ENCODE measurements at places on chromosomes 4 and X.

DNA sequence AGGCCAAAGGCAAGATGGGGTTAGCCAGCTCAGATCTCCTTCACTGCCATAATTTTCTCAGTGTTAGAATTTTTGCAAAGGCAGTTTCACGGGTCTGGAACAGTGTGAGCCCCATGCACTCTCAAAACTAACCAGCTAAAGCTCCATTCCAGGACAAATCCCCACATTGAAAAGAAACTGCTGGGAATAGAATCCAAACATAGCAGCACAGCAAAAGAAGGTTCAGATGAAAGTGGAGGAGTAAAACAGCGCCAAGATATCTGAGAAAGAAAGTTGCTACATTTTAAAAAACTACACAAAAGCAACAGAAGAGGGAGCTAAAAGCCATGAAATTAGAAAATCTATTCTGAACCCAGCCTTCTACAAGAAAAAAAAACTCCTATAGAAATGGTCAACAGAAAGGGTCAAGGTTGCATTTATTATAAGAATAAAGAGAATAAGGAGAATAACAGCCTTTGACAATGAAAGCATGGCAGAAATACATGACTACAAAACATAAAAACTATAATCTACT is 39.6 kb upstream of the SLC7A3 start:
- no peak for DNase-seq

- DNase-seq = no peak
Measured at GRCh38 chr4:77734928-77735327, 84.2 kb downstream of the CNOT6L start.

- no peak for DNase-seq
Measured at GRCh38 chrX:20521222-20521621, 254.5 kb upstream of the RPS6KA3 start.

- peak; percentile 32 for DNase-seq
Measured at GRCh38 chr4:140243278-140243753, 89.3 kb upstream of the MAML3 start.

DNA sequence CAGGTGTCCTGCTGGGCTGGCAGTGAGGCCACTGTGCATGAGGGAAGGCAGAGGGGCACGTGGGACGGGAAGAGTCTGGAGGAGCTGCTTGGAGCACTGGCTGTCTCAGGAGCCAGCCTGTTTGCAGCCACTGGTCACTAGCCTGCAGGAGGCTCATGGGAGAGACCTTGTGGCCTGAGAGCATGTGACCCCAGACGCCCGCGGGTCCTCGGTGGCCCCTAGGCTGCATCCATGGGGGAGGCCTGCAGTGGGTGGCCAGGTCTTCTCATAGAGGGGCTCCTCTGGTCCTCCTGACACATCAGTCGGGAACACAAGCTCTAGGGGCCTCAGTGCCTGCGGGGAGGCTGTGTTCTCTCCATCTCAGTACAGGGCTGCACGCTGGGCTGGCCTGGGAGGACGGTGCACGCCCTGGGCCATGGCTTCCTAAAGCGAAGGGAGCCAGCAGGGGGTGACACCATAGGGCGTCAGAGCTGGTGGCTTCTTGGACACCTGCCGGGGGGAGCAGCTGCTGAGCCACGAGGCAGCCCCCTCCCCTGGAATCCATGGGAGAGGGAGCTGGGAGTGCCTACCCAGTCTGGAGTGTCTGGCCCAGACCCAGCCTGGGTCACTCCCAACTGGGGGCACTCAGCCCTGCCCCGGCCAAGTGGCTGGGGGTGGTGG is 12.3 kb downstream of the NAT8L start:
- no peak for DNase-seq

- no peak for DNase-seq
Measured at GRCh38 chr4:184953971-184954370, 64.3 kb upstream of the HELT start.

GRCh38 chr4:155593793-155594192 is 72.9 kb upstream of the GUCY1A1 start:
- no peak for DNase-seq

GRCh38 chr4:2637956-2638552 is 101.6 kb downstream of the FAM193A start:
- DNase-seq = no peak

- no peak for DNase-seq
Measured at GRCh38 chr4:93495346-93495745, 333.2 kb upstream of the ATOH1 start.

GRCh38 chr4:20591571-20591970 is 108.7 kb upstream of the PACRGL start:
- DNase-seq = no peak

- no peak for DNase-seq
Measured at GRCh38 chrX:30308263-30309138, 689 bp downstream of the NR0B1 start.

GRCh38 chrX:11431786-11432185 is 138.6 kb downstream of the AMELX start:
- no peak for DNase-seq

GRCh38 chr4:23970201-23970850 is 80.5 kb upstream of the PPARGC1A start:
- DNase-seq = no peak

DNA sequence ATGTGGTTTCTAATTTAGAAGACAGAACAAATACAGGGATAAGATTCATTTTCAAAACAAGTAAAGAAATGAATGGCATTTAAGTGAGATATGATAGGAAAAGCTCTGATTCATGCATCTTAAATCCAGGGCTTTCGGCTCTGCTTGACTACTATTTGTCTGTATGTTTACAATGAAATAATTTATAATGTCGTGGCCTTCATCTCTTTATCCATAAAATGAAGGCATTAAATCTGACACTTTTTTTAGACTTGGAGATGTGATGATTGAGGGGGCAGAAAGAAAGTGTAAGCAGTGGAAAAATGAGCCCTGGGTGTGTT is 115.7 kb upstream of the KIT start:
- DNase-seq = no peak

DNA sequence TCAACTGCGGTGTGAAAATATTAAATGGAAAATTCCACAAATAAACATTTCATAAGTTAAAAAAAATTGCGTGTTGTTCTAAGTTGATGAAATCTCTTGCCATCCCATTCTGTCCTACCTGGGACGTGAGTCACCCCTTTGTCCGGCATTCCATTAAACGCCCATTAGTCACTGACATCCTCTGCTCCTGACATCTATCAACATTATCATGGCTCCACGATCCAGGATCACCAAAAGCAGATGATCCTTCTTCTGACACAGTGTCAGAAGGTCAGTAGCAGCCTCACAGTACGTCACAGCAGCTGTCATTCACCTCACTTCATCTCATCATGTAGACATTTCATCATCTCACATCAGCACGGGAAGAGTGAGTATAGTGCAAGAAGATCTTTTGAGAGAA is 125.7 kb downstream of the ZNF827 start:
- no peak for DNase-seq

GRCh38 chr4:52982255-52982945 is 120.3 kb downstream of the RASL11B start:
- DNase-seq = no peak
